T1000 (cell line): ENCODE measurements at places on chromosomes 13 and 19.

DNA sequence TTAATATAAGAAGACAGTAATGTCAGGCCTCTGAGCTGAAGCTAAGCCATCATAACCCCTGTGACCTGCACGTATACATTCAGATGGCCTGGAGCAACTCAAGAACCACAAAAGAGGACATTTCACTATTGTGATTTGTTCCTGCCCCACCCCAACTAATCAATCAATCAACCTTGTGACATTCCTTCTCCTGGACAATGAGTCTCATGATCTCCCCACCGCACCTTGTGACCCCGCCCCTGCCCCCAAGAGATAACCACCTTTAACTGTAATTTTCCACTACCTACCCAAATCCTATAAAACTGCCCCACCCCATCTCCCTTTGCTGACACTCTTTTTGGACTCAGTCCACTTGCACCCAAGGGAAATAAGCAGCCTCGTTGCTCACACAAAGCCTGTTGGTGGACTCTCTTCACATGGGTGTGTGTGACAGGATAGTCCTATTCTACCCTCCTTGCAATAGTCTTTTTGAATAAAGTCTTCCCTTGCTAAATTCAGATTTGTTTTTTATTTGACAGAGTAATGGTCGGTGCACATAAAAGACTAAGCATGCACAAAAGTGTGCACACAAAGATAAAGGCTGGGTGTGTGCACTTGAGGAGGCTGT lies 14.0 kb downstream of the CD70 start:
- no peak for DNase-seq

DNA sequence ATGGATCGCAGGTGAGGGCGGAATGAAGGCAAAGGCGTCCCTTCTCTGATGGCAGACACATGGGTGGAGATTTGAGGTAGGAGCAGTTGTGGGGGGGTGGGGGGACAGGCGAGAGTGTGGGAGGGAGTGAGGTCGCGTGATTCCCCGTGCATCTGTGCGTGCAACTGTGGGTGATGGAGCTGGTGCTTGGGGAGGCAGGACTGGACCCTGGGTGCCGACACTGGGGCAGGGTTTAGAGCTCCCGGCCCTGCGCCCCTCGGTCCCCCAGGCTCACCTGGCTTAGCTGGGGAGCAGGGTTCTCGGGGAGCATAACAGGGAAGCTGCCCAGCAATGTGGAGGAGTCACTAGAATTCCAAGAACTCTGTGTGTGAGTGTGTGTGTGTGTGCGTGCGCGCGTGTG lies 3.4 kb downstream of the TMPRSS9 start:
- no peak for DNase-seq

- DNase-seq, result no peak
Observed at GRCh38 chr19:347946-348861, 3.6 kb upstream of the MIER2 start.

DNA sequence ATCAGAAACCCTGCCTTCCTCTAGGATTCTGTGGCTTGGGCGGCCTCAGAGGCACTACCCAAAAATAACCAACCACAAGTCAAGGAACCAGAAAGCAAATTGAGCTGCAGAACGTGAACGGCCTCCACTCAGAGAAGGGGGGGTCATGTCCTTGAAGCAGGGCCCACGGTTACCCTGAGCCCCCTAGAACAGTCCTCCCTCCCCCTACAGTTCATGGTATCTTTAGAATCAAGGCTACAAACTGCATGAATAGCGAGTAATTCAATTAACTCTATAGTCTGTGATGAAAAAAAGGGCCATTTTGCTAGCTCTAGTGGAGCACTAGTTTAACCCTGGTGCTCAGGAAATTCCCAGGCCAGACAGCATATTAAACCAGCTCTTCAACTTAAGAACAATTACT lies 79.0 kb upstream of the ZNF507 start:
- DNase-seq, result no peak

- DNase-seq, result no peak
Observed at GRCh38 chr13:96248103-96248502, 158.2 kb downstream of the HS6ST3 start.

GRCh38 chr13:97141564-97142005 lies 80.5 kb upstream of the MBNL2 start:
- no peak for DNase-seq

DNA sequence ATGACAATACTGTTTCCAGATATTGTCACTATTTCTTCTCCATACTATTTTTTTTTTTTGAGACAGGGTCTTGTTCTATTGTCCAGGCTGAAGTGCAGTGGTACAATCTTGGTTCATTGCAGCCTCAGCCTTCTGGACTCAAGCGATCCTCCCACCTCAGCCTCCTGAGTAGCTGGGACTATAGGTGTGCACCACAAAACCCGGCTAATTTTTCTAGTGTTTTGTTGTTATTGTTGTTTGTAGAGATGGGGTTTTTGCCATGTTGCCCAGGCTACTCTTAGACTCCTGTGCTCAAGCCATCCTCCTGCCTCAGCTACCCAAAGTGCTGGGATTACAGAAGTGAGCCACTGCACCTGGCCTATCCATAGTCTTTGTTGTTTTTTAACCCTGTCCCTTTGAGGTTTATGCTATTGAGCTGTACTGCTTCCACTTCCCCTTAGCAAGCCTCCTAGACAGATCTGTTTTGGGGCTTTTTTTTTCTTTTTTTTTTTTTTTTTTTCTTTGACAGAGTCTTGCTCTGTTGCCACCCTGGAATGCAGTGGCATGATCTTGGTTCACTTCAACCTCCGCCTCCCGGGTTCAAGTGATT lies 27.6 kb upstream of the MAP3K10 start:
- DNase-seq, result no peak

DNA sequence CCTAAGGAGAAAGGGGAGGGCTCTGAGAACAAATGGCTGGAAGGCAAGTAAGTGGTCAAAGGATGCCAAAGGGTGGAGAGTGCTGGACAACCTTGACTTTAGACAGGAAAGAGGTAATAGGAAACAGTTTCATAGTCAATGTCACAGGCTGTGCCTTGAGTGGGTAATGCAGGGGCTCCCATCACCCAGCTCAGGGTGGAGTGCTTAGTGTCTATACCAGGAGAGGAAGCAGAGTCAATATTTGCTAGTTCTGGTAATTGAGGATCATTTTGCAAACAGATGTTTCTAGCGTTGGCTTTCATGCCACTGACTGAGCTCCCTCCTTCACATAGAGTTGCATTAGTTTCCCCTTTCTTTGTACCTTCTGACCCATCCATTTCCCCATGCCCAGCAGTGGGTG lies 64.6 kb upstream of the KL start:
- DNase-seq, result no peak

- no peak for DNase-seq
Observed at GRCh38 chr19:21581646-21582240, 76.3 kb downstream of the ZNF429 start.

DNA sequence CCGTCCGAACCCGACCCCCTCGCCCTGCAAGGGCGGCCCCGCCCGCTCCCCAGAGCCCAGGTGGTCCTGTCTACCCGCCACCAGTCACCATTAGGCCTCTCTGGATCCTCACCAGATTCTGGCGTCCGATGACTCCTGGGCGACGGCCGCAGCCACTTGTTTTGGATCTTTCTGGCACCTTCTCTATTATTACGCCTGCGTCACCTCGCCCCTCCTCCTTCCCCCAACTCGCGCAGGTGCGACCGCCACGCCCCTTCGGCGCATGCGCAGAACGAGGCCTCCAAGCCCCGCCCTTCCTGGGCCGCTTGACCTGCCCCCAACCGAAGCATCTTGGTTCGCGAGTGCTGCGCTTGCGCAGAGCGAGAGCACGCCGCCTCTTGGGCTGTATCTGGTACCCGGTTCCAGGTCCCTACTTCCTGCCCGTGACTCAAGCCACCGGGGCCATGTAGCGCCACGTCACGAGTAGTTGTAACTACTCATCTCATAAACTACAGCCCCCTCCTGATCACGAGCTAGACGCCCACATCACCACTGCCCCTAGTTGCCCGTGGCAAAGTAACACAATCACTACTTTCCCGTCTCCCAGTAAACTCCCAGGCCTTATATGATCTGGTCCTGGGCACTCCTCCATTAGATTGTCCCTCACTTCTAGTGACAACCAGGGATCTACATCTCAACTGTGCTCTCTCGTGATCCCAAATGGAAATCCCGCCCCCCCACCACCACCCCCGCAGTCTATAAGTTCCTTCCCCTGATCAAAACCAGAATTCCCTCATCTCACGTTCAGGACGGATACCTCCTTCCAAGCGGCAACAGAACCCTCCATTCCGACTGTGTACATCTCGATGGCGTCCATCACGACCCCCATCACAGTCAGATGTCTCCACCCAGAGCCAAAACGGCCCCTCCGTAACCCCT lies at the start of gene DEDD2:
TSS of gene DEDD2 (minus strand) at position 158 of the 918 bp plus-strand sequence. CDS start 670 bp downstream, outside the sequence.
- DNase-seq, result peak; percentile 97

- no peak for DNase-seq
Observed at GRCh38 chr19:51016798-51017683, 2.5 kb downstream of the KLK10 start.

DNA sequence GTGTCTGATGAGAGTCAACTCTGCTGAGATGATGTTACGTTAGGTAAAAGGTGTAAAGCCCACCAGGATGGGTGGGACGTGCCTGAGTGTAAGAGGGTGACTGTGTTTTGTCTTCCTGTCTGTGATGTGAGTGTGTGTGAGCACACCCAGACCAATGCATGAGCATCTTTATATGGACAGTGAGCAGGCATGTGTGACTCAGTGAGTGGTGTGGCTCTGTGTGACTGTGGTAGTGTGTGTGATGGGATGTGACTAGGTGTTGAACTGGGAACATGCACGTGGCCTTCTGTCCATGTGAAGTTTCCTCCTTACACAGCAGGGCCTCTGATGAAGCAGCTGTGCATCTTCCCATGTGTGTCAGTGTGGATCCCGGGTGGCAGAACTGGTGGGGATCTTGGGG lies 17.8 kb upstream of the LGALS16 start:
- DNase-seq, result no peak

DNA sequence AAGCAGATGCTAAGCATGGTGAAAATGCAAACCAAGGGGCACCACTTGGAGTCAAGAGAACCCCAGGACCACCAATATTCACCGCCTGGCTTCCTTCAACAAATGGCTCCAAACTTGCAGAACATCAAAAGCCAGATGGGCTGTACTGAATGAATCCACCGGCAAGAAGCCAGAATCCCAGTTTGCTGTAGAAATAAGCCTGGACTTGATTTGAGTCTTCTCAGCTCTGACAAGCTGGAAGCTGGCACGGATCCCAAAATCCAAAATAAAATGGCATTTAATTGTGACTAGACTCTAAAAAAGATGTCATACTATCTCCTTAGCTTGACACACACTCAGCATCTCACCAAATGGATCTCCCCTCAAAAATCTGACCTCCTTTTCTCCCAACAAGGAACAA lies 11.9 kb downstream of the EFNB2 start:
- DNase-seq, result no peak

GRCh38 chr19:12664406-12665280 lies 1.9 kb downstream of the MAN2B1 start:
- no peak for DNase-seq

DNA sequence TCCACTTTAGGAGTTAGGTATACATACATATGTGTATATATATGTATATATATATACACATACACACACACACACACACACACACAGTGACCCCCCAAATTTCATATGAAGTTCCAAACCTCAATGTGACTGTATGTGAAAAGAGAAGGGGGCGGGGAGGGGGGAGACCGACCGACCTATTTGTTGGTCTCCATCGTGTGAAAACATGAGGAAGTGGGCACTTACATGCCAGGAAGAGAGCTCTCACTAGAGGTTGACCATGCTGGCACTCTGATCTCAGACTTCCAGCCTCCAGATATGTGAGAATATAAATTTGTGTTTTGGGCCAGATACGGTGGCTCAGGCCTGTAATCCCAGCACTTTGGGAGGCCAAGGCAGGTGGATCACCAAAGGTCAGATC lies 24.6 kb downstream of the ZNF562 start:
- DNase-seq, result no peak

DNA sequence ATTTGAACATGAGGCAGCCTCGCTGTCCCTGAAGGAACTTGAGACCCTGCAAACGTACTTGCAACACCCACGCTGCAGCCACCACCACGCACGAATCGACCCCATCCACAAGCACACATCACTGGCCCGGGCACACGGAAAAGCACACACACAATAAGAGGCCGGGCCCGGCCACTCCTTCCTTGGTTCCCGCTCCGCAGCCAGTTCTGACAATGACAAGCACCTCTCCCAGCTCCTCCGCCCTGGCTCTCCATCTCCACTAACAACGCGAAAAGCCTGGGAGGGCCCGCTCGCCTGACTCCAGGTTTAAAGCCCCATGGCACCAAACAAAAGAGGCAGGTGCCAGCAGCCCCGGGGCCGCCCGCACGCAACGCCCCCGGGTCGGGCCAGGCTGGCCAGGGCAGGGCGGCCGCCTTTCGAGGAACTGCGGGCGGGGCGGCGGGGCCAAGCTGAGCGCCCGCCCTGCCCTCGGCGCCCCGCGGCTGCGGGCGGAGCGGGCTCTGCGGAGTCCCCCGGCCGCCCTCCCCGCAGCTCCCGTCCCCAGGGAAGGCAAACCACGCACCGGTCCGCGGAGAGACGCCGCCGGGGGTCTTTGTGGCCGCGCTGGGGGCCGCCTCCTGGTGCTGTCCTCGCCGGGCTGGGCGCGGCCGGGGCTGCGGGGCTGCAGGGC lies 495 bp downstream of the DCLK1 start:
- DNase-seq, result no peak

- no peak for DNase-seq
Observed at GRCh38 chr19:39917561-39918182, 16.8 kb downstream of the FCGBP start.
